Iris pigment epithelial cell (primary cell): ENCODE measurements at places on chromosomes 16 and 17.

GRCh38 chr17:81429821-81430551, 34.7 kb downstream of the BAHCC1 start:
- DNase-seq = no peak

DNA sequence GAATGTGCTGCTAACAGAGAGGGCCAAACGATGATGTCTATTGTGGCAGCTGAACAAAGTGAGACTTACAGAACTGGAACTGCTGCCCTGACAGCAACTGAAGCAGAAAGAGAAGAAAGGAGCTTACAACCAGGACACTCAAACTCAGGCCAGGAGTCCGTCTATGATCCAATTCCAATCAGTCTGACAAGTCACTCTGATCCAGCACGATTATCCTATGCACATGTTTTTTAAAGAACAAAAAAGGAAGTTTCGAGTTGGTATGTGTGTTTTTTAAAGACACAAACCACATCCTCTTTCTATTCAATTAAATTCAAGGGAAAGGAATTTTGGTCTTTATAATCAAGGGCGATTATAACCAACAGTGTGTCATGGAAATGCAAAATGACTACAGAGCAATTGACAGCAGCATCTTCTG, 42.4 kb upstream of the MTMR4 start:
- DNase-seq = no peak

GRCh38 chr16:29943846-29944799, 17.8 kb upstream of the TMEM219 start:
- peak; percentile 97 for DNase-seq

DNA sequence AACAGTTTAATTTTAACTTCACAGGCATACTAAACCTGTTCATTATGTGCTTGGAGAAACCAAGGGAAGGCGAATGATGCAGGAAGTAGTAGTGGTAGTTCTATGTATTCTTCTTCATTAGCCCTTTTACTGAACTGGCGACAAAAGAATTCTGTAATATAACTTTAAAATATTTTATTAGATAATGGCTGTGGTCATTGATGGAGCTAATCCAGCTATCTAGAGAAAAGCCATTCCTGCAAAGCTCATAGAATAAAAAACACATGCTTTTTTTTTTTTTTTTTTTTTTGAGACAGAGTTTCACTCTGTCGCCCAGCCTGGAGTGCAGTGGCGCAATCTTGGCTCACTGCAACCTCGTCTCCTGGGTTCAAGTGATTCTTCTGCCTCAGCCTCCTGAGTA, 23.5 kb downstream of the TANC2 start:
- no peak for DNase-seq

DNA sequence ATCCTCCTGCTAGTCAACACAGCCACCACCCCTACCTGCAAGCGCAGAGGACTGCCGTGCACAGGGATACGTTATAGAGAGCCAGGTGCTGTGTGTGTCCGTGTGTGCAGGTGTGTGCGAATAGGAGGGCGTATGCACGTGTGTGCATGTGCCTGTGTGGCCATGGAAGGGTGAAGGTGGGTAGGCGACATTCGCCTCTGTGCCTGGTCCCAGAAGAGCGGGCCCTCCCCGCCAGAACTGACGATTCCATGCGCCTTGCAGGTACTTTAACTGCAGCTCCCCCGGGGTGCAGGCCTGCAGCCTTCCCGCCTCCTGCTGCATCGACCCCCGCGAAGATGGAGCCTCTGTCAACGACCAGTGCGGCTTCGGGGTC, 8.7 kb downstream of the PDE6G start:
- no peak for DNase-seq

GRCh38 chr17:81909966-81910839, 996 bp downstream of the PCYT2 start:
- DNase-seq = no peak

GRCh38 chr17:77327566-77328464, 187.0 kb downstream of the SEC14L1 start:
- no peak for DNase-seq

GRCh38 chr16:61791464-61791863, 244.8 kb downstream of the CDH8 start:
- peak; percentile 7 for DNase-seq

DNA sequence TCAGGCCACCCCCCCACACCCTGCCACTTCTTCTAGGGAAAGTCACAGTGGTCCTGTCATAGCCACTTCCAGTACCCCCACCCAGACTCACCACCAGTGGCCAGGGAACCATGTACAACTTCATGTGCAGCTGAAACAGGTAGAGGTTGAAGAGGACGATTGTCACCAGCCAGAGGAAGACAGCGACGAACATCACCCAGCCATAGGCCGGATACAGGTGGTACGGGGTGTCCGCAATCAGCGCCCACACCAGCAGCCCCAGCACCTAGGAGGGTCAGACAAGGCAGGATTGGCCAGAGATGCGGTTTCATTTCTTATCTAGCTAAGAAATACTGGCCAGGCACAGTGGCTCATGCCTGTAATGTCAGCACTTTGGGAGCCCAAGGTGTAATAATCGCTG, 16.7 kb downstream of the ARL2BP start:
- no peak for DNase-seq

GRCh38 chr17:39447561-39447960, 3.5 kb downstream of the MED1 start:
- no peak for DNase-seq

- DNase-seq = peak; percentile 60
Observed at GRCh38 chr17:28812748-28813377, 29.7 kb downstream of the FAM222B start.

- DNase-seq = no peak
Observed at GRCh38 chr17:63819585-63820537, 7.4 kb upstream of the PSMC5 start.

GRCh38 chr16:8374586-8375231, 215.6 kb downstream of the TMEM114 start:
- peak; percentile 2 for DNase-seq

DNA sequence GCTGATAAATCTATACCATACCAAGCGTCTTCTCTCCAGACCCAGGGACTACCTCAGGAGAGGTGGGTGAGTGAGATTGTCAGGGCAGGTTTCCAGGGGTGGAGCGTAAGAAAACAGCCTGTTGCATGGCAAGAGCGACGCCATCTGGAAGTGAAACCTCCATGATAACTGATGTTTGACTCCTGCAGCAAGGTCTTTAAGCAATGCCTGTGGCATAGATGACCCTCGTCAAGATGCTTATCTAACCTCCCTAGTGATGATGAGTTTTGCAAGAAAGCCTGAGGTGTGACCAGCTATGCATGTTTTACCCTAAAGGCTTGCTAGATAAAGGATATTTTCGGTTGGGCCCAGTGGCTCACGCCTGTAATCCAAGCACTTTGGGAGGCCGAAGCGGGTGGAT, 71.6 kb downstream of the GSG1L start:
- no peak for DNase-seq

- DNase-seq = peak; percentile 85
Observed at GRCh38 chr17:82213251-82214011, 789 bp upstream of the CCDC57 start.

- DNase-seq = peak; percentile 42
Observed at GRCh38 chr16:9843424-9844018, 338.7 kb downstream of the GRIN2A start.

GRCh38 chr17:49388692-49389513, 25.8 kb downstream of the PHB1 start:
- peak; percentile 38 for DNase-seq

DNA sequence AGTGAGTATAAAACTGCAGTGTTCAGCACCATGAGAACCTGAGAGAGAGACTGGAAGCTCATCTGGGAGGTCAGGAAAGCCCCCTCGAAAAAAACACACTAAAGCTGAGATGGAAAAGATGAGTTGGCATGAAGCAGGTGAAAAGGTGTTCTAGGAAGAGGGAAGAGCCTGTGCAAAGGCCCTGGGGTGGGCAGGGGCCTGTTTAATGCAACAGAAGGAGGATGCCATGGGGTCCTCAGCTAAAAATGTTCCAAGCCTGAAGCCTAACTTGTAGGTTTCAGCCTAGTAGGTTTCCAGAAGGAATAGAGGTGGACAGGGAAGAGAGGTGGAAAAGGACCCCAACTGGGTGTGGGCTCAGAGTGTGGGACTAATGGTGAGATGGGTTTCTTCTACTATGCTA, 242.3 kb upstream of the ZFHX3 start:
- DNase-seq = no peak

GRCh38 chr17:31722251-31723056, 136.6 kb downstream of the COPRS start:
- DNase-seq = peak; percentile 71

DNA sequence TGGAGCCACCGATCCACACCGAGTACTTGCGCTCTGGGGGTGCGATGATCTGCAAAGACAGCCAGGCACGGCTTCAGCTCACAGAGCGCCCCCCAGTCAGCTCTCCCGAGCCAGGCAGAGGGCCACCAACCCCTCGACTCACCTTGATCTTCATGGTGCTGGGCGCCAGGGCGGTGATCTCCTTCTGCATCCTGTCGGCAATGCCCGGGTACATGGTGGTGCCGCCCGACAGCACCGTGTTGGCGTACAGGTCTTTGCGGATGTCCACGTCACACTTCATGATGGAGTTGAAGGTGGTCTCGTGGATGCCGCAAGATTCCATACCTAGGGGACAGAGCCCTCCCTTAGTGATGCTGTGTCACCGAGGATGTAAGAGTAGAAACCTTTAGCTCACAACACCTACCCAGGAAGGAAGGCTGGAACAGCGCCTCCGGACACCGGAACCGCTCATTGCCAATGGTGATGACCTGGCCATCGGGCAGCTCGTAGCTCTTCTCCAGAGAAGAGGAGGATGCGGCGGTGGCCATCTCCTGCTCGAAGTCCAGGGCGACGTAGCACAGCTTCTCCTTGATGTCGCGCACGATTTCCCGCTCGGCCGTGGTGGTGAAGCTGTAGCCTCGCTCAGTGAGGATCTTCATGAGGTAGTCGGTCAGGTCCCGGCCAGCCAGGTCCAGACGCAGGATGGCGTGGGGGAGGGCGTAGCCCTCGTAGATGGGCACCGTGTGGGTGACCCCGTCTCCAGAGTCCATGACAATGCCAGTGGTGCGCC, 1.6 kb downstream of the ACTG1 start:
- peak; percentile 39 for DNase-seq

- DNase-seq = no peak
Observed at GRCh38 chr17:47808036-47808829, 13.4 kb downstream of the OSBPL7 start.

DNA sequence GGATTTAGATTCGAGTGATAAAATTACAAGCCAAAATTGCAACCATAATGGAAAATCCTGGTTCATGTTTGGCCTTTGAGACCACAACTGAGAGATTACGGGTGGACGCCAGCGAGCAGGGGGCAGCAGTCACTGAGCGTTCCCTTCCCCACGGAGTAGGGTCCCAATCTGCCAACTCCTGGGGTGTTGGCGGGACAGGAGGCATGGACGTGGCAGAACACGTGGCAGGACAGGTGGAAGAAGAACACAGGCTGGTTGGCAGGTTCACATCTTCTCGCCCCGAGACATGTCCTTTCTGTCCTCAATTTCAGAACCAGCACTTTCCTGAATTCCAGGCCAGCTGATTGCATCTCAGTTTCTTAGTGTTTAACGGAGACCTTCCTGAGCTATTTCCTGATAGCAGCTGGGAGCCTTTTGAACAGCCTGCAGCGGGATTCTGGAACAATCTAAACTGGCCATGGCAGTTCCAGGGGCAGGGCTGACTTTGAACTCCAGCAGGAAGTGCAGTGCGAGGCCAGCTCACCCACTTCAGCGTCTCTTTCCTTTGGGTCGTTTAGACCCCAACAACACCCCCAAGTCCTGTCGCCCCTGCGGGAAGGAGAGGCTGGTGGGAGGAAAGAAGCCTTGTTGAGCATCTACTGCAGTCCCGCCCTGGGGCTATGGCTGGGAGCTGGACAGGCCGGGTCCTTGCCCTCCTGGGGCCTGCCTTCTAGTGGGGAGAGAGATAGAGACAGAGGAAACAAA, 159.1 kb upstream of the FOXF1 start:
- DNase-seq = no peak

GRCh38 chr17:4851084-4851483, 17.9 kb downstream of the MINK1 start:
- DNase-seq = no peak
